Activated naive CD8-positive, alpha-beta T cell treated with anti-CD3 and anti-CD28 coated beads for 36 hours (primary cell): ENCODE measurements at places on chromosomes 3 and 15.
A peak's percentile ranks its signal among the peaks of the same experiment; 100 is the strongest.

GRCh38 chr3:189316296-189317019 lies 144.7 kb downstream of the TPRG1 start:
- DNase-seq, result no peak

GRCh38 chr3:104291437-104291851 lies 1075.3 kb upstream of the ALCAM start:
- no peak for DNase-seq

- DNase-seq, result no peak
These were observed 132.6 kb upstream of the MEF2A start for GRCh38 chr15:99433026-99433756.

DNA sequence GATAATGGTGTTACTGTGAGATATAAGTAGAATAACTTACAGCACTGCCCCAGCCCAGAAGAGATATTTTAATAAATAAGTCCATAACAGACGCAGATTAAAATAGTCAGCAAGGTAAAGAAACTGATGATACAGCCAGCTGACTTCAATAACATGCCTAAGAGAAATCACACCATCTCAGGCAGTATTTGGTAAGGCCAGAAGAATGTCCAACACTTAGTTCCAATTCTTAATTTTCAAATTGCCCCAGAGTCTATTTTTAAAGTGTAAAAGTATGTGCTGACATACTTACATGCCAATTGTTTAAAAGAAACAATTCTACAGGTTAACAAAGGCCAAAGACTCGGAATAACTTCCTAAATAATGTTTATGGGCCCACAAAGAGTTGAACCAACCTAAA lies 1.6 kb downstream of the GNB4 start:
- no peak for DNase-seq

DNA sequence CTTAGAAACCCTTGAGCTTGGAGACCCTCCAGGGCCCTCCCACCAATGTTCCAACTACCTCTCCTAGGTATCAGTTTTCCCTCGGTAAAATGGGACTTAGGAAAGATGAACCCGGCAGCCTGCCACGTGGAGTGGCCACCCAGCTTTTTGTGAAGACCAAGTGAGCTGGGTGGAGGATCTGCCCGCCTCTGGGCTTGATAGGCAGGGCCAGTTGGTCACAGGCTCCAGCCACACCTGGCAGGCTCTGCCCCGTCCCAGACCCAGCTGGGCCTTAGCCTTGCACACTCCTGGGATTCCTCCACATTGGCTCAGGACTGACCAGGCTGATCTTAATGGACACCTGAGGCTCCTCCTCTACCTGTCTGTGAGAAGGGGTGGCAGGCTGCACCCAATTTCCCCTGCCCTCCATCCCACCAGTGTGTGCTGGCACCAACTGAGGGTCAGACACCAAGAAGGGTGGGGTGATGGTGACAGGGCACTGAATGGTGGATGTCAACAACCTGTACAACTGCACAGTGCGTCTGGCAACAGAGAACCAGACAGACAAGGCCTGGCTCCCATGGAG lies 761 bp upstream of the GRIP2 start:
- DNase-seq, result no peak

DNA sequence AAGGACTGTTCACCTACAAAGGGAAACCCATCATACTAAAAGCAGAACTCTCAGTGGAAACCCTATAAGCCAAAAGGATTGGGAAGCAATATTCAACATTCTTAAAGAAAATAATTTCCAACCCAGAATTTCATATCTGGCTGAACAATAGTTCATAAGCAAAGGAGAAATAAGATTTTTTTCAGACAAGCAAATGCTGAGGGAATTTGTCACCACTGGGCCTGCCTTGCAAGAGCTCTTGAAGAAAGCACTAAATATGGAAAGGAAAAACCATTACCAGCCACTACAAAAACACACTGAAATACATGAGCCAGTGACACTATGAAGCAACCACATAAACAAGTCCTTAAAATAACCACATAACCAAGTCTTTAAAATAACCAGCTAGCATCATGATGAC lies 28.9 kb upstream of the DCBLD2 start:
- no peak for DNase-seq

DNA sequence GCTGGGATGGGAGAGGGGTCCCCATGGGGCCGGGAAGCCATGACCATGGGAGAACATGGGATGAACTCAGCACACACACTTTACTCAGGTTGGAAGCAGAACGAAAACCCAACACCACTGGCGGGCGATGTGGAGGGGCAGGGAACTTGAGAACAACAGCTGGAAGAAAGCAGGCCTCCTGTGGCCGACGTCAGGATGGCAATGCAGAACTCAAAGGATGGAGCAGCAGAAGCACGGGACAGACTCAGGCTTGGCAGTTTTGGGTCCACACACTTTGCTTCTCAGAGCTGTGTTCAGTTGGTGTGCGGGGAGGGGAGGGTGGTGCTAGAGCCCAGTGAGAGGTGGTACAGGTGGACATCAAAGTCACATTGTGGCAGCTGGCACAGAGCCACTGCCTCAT lies 80.7 kb downstream of the SEC22A start:
- DNase-seq, result no peak

- no peak for DNase-seq
These were observed 15.8 kb upstream of the SEMA3F start for GRCh38 chr3:50139308-50139707.

DNA sequence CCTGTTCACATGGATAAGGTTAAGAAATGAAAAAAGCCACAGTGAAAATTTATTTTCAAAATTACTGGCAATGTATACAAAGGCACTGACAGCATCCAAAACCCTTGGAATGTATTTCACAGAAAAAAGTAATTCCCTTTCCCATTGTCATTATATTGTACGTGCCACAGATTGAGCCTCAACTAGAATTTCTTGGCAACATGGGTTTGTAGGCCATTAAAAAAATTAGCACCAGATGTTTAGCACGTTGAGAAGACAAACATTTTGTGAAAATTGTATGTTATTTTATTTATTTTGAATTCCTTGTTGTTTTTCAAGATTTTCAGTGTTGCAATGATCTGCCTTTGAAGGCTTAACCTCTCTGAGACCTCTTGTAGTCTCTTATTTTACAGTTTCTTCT lies 76.3 kb upstream of the EPHB3 start:
- DNase-seq, result no peak

DNA sequence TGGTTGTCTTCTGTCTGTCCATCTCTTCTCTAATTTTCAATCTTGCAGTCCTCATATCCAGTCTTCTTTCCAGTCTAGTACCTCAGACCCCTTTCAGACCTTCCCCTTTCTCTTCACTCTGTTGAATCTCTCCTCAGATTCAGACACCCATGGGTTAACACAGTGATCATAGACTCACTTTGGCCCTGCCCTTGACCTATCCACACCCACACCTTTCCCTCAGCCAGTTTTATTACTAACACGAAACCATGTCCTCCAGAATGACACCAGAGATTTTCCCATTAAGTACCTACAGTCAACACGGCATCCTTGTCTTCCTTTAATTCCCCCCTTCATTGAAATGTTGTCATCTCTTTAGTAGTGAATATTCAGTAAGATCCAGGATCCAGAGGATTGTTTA lies 74.5 kb upstream of the UBE2E2 start:
- DNase-seq, result no peak

DNA sequence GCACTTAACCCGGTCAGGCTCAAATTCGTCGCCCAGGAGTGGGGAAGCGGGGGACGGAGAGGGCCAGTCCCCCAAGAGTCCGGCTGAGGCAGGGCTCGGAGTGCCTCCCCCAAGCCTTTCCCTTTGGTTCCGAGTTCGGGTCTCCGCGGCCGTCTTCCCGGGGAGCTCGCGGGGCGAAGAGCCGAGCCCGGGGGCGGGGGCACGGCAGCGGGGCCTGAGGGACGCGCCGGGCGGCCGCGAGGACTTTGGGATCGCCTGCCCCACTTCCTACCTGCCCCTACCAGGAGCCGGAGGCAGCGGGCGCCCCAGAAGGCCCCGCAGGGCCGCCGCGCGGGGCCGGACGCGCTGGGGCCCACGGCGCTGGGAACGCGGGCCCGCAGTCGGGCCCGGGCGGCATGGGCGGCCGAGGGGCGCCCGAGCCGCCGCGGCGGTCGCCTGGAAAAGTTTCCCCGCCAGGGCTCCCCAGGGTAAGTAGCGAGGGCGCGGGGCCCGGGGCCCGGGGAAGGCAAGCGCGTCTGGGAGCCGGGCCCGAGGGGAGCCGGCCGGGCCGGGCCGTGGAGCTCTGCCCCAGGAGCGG lies 2.8 kb downstream of the FURIN start:
- DNase-seq, result peak; percentile 47

GRCh38 chr3:14847613-14848541 lies 29.1 kb downstream of the FGD5 start:
- DNase-seq, result peak; percentile 11

DNA sequence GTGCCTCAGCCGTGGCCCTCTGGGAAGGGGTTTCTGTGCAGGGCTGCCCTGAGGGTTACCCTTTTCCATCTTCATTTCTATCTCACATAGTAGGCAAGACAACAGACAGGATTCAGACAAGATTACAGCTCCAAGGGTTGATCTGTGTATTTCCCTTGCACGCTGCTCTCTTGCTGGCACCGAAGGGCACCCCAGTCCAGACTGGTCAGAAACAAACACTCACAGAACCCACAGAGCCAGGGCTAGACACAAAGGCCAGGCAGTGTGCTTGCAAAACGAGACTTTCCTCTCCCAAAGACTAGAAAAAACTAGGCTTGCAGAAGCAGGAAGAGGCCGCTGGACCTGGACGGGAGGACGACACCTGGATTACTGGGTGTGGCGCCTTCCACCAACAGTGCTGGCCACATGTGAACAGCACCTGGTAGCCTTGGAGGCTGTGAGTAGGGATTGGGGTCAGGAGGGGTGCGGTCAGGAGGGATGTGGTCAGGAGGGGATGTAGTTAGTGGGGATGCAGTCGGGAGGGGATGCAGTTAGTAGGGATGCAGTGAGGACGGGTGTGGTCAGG lies 96.8 kb downstream of the BDH1 start:
- DNase-seq, result no peak

GRCh38 chr3:45104715-45105711 lies 41.2 kb downstream of the CDCP1 start:
- DNase-seq, result no peak

GRCh38 chr3:126127452-126127851 lies 43.5 kb upstream of the SLC41A3 start:
- DNase-seq, result no peak

DNA sequence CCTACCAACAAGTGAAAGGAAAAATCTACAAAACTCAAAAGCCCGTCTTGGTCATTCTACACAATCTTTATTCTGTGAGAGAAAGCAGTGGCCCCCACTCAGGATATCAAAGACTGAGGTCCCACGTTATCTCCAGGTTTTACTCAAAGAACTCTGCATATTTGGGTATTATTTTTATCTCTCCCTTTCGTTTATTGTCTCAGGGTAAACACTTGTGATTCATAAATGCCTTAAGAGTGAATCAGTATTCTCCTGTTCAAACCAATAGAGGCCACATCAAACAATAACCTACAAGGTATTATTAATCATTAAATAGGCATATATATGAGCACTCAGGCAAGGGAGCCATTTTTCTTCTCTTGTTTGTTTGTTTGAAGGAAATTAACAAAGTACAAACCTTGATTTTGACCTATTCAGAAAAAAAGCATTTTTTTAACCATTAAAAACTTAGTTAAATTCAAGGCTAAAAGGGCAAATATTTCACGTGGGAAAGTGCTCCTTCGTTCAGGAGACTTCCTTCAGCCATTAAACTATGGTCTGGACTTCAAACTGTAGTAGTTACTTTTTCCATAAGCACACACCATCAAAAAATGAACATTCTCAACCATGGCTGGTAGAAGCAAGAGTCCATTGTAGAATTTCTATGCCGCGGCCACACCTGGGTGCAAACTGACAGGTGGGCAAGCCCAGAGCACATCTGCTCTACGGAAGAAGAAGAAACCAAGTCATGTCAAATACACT lies 13.9 kb upstream of the HES1 start:
- DNase-seq, result no peak

GRCh38 chr15:35764661-35765519 lies 218.9 kb upstream of the DPH6 start:
- no peak for DNase-seq

- no peak for DNase-seq
These were observed 79.3 kb upstream of the SKOR1 start for GRCh38 chr15:67746022-67746421.

DNA sequence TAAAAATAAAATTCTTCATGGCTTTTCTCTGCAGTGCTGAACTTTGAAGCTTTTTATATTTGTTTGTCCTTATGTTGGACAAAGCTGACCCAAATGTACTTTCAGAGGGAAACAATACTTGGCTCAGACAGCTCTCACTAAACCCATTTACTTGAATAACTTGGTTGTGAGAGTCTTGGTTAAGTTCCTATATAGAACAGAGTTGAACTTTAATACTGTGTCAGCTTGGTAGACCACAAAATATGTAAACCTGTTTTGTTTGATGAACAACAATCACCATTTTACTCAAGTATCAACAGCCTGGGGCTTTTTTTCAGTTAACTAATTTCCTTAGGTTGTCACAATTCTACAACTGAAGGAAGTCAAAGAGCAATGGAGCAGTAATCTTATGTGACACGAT lies 211.9 kb downstream of the CADM2 start:
- DNase-seq, result no peak

- DNase-seq, result no peak
These were observed 122.4 kb downstream of the NECTIN3 start for GRCh38 chr3:111194048-111194447.

GRCh38 chr3:54685213-54685612 lies 242.6 kb downstream of the LRTM1 start:
- DNase-seq, result no peak

DNA sequence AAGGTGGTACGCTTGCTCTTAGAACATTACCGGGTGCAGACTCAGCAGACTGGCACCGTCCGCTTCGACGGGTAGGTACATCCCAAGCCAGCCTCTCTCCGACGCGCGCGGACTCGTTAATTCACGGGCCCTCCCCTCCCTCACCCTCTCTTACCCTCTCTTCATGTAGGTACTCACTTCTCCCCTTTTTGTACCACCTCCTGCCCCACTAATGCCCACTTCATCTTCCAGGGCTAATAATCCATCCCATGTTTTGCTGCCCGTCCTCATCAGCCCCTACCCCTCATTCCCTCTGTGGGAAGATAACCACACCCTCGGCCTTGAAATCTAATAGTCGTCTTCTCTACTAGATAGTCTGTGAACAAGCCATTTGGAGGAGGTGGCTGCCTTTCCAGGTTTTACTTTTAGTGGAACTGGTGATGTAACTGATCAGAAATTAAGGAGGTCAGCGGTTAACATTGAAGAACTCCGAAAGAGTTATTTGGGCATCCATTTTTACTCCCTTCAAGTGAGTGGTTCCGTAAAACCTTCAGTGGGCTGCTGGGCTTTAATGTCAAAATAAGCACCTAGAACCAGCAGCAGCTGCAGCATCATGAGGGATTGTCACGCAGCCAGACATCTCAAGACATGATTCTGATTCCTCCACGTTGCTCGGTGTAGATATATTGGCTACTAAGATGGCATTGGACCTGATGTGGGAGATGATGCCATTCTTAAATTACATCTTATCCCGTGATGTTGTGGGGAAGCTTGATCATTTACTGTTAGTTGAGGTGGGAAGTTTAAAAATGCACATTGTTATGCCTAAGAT lies 1.3 kb downstream of the FEM1B start:
- DNase-seq, result no peak

- DNase-seq, result no peak
These were observed 35.3 kb upstream of the THUMPD3 start for GRCh38 chr3:9327578-9327977.
